ENCODE measurements at places on chromosomes 13 and 19. TPM values are rescaled to one million over a fixed set of nuclear protein-coding genes. Genes with fewer than 3 reads are reported as not detected.

- DNase-seq = no peak
Measured at GRCh38 chr19:30712431-30713337, 340.5 kb downstream of the ZNF536 start.

DNA sequence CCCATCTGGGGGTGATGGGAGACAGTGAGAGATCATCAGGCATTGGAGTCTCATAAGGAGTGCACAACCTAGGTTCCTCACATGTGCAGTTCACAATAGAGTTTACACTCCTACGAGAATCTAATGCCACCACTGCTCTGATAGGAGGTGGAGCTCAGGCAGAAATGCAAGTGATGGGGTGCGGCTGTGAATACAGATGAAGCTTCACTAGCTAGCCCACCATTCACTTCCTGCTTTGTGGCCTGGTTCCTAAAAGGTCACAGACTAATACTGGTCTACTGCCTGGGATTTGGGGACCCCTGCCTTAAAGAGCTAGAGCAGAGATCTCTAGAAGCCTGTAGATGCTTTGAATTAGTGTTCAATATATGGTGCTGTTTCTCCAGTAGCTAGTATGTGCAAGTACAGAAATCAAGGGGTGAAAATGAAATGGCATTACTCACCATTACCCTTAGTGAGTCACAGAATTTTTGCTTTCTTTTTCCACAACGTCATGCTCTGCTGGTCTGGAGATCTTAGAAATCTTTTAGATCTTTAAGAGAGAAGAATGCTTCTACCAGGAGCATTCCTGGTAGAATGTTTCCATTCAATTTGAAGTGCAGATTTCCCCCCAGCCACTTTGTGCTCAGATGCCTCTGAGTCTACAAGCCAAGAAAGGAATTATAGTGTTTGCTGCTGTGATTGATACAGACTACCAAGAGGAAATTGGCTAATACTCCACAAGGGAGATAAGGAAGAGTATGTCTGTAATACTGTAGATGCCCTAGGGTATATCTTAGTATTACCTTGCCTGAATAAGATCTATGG lies 2301.2 kb downstream of the PCDH9 start:
- DNase-seq = no peak

- DNase-seq = no peak
Measured at GRCh38 chr13:63896321-63896720, 2480.7 kb upstream of the PCDH20 start.

DNA sequence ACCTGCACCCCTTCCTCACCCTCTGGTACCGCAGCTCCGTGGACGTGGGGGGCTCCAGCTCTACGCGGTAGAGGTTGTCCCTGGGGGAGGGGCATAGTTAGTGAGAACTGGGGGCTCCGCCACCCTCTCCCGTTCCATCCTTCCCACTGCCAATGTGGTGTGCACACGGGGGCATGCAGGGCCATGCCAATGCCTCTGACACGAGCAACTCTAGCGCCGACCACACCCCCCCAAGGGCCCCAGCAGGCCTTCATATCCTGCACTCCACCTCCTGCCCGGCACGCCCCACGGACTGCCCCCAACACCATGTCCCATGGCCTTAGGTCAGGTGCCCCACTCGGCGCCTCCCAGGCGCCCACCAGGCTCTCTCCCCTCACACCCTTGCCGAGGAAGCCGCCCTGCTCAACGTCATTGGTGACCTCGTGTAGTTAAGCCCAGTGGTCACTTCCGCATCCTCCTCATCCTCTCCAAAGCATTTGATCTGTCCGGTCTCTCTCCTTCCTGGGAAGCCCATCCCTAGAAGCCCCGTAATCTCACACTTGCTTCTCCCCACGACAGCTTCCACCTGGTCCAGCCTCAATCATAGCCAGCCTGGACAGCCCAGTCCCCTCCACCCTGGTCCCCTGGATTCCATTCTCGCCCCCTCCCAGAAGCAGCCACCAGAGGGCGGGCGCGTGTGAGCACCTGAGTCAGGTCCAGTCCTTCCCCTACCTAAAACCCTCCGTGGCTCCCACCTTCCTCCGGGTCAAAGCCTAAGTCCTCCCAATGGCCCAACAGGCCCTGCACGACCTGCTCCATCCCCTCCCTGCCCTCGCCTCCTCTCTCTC lies 2.1 kb downstream of the SEMA6B start:
- no peak for DNase-seq

DNA sequence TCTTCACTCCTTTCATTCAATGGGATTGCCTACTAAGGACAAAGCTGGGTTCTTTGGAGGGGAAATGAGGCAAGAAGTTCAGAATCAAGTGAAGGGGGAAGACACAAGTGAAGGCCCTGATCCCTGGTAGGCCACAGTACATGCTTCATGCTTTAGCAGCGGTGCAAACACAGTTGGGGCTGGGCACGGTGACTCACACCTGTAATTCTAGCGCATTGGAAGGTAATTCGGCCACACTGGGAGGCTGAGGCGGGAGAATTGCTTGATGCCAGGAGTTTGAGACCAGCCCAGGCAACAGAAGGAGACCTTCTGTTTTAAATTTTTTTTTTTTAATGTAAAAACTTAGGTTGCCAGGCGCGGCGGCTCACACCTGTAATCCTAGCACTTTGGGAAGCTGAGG lies 23.4 kb upstream of the GATAD2A start:
- DNase-seq = no peak

GRCh38 chr19:903266-903797 lies 9.7 kb downstream of the R3HDM4 start:
- DNase-seq = no peak

The WDR18 gene
- 52.9 TPM for polyA plus RNA-seq

The ZNF17 gene
- 14.6 TPM for polyA plus RNA-seq

All from left renal cortex interstitium (tissue), 4 donors.